ENCODE measurements at places on chromosomes 16 and 17.

GRCh38 chr16:23195366-23195978 lies 12.9 kb downstream of the SCNN1G start:
- DNase-seq: no peak

DNA sequence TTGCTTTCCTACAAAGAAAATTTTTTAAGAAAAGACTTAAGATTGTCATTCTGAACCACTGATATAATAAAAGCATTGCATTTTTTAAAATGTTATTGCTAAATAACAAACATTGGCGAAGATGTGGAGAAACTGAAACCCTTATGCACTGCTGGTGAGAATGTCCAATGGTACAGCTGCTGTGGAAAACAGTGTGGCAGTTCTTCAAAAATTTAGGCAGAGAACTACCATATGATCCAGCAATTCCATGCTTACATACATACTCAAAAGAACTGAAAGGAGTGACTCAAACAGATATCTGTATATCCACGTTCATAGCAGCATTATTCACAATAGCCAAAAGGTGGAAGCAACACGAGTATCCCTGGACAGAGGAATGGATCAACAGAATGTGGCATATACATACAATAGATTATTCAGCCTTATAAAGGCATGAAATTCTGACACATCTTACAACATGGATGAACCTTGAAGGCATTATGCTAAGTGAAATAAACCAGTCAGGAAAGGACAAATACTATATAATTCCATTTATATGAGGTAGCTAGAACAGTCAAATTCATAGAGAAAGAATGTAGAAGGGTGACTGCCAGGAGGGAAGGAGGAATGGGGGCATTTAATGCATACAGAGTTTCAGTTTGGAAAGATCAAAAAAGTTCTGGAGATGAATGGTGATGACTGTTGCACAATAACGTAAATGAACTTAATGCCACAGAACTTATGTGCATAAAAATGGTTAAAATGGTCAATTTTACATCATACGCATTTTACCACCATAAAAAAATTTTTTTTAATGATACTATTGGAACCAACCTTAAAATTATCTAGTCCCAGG lies 92.1 kb downstream of the CACNG1 start:
- no peak for DNase-seq

- peak; percentile 64 for DNase-seq
Observed at GRCh38 chr16:88747588-88748301, 37.3 kb downstream of the PIEZO1 start.

- DNase-seq: no peak
Observed at GRCh38 chr16:48602356-48603014, 7.5 kb downstream of the N4BP1 start.

- no peak for DNase-seq
Observed at GRCh38 chr17:72943826-72944689, 148.4 kb downstream of the SLC39A11 start.

DNA sequence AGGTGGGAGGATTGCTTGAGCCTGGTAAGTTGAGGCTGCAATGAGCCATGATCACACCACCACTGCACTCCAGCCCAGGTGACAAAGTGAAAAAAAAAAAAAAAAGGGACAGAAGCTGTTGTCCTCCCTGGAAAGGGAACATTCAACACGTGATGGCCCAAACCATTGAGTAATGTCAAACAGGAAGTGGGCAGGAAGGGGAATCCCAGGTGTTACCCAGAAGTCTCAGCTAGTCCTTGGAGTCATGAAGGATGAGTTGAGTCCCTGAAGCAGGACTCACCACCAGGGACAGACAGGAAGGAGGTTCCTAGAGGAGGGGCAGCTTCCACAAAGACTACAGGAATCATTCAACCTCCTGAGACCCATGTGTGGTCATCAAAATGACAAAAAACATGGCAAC lies 19.8 kb upstream of the CMIP start:
- no peak for DNase-seq

DNA sequence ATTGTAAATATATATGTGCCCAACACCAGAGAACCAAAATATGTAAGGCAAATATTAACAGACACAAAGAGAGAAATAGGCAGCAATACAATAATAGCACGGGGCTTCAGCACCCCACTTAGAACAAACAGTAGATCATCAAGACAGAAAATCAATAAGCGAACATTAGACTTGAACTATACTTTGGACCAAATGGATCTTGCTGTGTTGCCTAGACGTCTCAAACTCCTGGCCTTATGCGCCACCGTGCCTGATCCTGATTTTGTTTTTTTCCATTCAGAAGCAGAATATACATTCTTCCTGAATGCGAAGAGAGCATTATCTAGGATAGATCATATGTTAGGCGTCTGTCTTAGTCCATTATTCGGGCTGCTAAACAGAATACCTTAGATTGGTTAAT lies 41.9 kb upstream of the CDYL2 start:
- no peak for DNase-seq

- peak; percentile 43 for DNase-seq
Observed at GRCh38 chr16:30585022-30585399, 486 bp downstream of the ZNF785 start.

- DNase-seq: no peak
Observed at GRCh38 chr16:11112723-11113348, 143.2 kb downstream of the SOCS1 start.

DNA sequence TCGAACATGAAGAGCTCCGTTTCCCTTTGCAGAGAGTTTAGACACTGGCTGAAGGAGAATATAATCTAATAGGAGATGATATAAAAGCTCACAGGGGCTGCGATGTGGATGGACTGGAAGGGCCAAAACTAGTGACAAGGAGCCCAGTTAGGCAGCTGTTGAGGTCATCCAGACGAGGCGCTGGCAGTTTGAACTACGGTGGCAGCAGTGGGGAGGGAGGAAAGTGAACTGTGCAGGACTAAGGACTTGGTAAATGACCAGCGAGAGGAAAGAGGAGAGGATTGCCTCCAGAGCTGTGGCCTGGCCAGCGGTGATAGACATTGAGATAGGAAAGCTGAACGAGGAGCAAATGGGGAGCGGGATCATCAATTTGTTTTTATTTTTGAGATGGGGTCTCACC lies 14.6 kb upstream of the YWHAE start:
- DNase-seq: no peak

DNA sequence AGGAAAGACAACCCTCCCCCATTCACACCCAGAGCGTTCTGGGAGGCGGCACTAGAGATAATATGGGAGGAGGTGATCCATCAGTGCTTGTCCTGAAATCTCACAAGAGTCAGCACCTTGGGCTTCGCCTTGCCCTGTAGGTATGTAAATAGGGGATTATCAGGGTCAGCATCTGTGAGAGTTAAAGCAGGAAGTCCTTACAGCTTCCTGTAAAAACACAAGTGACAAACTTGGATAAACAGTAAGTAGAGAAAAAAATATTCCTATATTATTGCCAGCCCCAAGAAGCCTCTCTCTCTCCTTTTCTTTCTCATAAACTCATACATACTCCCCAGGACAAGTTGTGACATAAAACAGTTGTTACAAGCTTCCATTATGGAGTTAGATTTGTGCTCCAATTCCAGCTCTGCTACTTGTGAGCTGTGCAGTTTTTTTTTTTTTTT lies 187.7 kb downstream of the MAF start:
- peak; percentile 25 for DNase-seq

- no peak for DNase-seq
Observed at GRCh38 chr16:3789375-3790099, 72.2 kb upstream of the TRAP1 start.

GRCh38 chr16:85416228-85417109 lies 196.7 kb upstream of the GSE1 start:
- peak; percentile 91 for DNase-seq

DNA sequence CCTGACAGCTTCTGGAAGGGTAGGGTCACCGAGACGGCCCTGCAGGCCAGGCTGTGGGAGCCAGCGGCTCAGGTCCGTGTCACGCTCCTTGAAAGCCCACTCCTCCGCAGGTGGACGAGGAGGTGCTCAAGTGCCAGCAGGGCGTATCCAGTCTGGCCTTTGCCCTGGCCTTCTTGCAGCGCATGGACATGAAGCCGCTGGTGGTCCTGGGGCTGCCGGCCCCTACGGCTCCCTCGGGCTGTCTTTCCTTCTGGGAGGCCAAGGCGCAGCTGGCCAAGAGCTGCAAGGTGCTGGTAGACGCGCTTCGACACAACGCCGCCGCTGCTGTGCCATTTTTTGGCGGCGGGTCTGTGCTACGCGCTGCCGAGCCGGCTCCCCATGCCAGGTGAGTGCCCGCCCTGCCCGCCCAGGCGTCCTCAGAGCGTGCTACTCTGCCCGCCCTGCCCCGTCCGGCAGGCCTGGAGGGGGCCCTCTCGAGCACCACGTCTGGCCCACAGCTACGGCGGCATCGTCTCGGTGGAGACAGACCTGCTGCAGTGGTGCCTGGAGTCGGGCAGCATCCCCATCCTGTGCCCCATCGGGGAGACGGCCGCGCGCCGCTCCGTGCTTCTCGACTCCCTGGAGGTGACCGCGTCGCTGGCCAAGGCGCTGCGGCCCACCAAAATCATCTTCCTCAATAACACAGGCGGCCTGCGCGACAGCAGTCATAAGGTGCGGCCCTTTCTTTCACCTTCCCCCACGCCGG lies 1.3 kb downstream of the NAGS start:
- DNase-seq: no peak

DNA sequence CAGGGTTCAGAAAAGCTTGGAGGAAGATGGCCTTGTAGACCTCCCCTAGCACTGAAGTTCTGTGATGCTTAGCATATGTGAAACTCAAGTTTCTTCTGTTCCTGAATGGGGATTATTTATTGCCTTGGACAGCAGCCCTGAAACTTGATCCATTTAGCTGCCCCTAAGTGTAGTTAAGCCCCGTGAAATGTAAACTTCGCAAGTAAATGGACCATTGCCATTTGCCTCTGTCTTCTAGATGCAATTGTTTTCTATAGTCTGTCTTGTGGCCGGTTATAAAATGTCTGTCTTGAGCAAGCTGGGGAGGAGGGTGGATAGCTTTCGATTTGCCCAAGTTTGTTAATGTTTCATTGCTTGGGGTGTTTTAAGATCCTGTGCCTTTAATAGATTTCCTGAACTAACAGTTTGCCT lies 261.8 kb downstream of the CDH13 start:
- DNase-seq: no peak

DNA sequence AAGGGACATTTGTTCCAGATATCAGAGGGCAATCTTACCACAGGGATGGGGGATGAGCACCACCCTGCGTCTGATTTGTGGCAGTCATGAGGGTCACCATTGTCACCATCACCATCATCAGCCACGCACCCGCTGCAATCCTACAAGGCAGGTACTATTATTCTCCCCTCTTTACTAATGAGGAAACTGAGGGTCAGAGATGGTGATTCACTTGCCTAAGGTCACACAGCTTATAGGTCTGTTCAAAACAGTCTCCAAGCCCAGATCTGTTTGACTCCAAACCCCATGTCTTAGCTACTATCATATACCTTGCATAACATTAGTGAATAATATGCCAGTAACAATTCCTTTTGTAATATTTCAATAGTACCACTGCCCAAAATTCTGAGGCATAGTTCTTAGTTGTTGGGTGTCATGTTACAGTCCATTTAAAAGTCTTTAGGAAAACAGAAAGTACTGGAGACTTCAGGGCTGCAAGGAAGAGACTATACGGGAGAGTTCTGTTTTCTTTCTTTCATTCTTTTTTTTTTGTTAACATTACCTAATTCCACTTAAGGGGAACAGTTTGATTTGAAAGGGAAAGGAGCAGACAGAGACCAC lies 166.4 kb downstream of the C16orf95 start:
- DNase-seq: no peak

DNA sequence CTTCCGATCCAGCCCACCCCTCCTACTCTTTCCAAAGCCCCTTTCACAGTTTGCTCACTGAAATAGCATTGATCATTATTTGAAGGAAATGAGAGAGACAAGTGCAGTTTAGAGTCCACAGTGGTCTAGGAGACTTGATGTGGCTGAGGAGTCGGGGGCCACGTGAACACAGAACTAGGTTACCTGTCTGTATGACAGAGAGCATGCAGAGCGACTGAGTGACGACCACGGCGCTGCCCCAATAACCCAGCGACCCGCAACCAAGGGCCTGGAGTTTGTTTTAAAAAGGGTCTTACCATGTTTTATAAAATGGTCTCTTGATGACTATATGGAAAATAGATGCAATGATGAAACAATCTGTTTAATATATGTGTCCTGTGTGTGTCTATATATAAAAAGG lies 39.5 kb downstream of the NDEL1 start:
- no peak for DNase-seq

GRCh38 chr17:65564793-65565192 lies 3.3 kb upstream of the AXIN2 start:
- no peak for DNase-seq

DNA sequence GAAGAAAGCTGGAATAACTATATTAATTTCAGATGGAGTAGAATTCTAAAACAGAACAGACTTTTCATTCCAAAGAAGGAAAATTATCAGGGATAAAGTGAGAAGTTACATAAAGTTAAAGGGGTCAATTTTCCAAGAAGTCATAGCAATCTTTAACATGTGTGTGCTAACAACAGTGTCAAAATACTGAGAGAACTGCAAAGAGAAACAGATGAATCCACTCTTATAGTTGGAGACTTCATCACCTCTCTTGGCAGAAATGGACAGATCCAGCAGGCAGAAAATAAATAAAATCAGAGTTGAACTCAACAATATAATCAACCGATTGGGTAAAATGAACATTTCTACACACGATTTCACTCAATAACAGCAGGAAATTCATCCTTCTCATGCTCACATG lies 5.4 kb downstream of the ABCA9 start:
- no peak for DNase-seq

GRCh38 chr16:50881956-50882355 lies 140.1 kb downstream of the CYLD start:
- DNase-seq: no peak

GRCh38 chr17:49291929-49292328 lies 61.3 kb upstream of the PHOSPHO1 start:
- DNase-seq: no peak

DNA sequence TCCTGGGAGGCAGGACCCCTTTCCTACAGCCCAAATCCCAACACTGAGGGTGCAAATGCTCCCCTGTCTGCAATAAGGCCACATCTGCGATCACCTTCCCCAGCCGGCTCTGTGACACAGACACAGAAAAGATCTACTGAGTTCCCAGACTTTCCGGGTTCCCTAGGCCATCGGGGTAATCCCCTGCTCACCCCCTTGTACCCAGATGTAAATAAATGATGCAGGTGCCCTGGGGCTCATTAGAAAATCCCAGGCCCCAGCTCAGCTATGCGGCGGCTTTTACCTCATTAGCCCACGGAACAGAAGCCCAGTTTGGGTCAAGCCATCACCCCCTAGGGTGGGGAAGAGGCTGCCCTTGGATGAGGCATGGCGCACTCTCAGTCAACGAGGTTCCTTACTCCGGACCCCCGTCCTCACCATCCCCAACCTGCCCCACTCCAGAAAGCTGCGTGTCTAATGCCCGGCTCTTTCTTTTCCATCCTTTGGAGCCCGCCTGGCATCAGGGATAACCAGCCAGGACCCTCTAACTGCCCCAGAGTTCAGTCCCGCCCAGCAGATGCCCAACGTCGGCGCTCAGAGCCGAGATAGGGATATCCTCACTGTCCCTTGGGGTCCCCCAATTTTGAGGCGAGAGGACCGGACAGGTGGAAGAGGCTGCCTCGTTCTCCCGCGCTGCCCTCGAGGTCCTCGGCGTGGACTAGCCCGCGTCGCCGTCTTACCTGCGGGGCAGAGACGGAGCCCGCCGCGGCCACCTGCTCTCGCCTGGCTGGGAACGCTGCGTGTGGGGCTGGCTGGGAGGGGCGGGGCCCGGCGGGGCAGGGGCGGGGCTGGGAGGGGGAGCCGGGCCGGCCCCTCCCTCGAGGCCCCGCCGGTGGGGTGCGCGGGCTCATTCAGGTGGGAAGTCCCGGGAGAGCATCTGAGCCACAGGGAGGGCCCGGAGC lies at the start of gene ZNF385C:
ZNF385C (minus strand) TSS at position 783 of the 941 bp plus-strand sequence. CDS start 35,417 bp downstream, outside the sequence.
- no peak for DNase-seq
